ENCODE measurements at places on chromosomes 16 and 17.

- DNase-seq: no peak
Observed at GRCh38 chr16:53168744-53169143, 114.0 kb downstream of the CHD9 start.

DNA sequence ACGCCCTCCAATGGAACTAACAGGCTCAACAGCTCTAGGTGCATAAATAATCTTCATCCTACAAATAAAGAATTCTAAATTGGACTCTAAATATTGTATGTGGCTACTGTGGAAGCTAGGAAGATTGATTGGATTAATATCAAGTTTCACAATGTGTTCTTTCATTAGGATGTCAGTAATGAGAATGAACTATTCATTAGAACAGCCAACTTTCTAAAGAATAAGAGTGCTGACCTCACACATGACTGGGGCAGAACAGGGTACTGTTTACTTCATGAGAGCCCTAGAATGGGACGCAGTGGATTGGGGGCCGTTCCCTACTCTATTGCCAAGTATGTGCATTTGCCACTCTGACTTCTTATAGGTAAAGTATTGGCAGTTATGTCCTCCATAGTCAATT is 528.2 kb upstream of the RBFOX1 start:
- no peak for DNase-seq

DNA sequence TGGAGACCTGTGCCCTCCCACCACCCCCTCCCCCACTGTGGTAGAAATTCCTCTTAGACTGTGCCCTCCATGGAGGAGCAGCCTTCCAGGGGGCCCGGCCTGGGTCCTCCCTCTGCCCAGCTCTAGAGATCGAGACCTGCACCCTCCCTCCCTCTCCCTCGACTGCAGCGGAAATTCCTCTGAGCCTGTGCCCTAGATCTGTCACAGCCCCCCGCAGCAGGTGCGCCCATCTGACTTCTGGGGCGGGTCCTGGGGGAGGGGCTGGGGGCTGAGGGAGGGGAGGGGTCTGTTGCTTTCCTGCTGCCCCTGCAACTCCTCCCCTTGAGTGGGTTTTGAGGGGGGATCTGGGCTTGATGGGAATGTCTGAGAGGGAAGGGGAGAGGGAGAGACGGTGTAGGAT is 177.8 kb upstream of the GSE1 start:
- DNase-seq: no peak

DNA sequence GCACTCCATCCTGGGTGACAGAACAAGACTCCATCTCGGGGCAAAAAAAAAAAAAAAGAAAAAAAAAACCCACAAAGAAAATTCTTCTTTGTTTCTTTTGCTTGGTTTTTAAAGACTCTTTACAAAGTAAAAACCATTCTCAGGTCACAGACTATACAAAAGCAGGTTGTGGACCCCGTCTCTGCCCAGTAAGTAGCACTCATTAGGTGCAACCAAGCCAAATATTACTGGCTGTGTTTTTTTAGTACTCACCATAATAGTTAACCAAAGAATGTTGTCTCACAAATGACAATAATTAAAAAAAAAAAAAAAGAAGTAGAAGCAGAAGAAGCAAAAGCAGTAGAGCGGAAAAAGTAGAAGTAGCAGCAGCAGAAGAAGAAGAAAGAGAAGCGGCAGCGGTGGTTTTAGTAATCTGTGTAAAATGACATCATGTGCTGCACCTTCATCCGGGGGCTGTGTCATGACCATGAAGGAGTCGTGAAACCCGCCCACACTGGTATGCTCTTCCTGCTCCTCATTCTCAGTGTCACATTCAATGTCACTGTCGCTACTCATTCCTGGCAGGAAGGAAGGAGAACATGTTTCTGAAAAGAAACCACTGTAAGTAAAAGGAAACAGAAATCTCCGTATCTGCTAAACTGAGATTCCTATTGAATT is 105.4 kb downstream of the TRIM37 start:
- DNase-seq: peak; percentile 78

GRCh38 chr16:20628213-20628612 is 52.0 kb upstream of the ACSM2B start:
- no peak for DNase-seq

GRCh38 chr17:41527063-41528023 is 765 bp downstream of the KRT19 start:
- no peak for DNase-seq

DNA sequence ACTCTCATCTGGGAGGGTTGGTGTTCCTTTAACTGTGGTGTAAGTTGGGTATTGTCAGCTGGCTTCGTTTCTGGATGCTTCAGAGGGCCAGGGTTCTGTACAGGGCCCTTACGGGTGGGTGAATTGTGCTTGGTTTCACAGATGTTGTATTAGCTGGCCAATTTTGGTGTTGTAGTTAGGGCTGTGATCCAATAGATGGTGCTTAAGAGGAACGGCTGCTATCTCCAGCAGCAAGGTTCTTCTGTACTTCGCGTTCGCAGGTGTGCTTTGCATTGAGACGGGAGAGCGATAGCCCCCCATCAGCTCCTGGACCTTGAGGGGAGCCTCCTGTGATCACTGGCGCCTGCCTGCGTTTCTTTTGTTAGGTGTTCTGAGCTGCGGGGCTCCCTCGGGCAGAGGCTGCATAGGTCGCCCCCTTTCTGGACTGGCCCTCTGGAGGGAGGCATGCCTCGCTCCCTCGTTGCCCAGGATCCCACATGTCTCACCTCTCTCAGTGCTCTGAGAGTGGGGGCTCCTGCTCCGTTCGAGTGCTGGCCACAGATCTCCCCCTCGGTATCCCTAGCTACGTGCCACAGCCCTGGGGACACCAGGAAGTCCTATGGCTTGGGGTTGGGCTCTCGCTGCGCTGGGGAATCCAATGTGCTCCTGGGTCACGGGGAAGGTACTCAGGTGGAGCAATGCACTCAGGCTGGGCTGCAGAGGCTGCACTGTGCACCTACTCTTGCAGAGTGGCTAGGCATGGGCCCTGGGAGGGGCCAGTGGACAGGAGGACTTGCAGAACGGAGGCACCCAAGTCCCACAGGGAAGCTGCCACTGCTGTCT is 837 bp upstream of the PRDM7 start:
- peak; percentile 30 for DNase-seq

DNA sequence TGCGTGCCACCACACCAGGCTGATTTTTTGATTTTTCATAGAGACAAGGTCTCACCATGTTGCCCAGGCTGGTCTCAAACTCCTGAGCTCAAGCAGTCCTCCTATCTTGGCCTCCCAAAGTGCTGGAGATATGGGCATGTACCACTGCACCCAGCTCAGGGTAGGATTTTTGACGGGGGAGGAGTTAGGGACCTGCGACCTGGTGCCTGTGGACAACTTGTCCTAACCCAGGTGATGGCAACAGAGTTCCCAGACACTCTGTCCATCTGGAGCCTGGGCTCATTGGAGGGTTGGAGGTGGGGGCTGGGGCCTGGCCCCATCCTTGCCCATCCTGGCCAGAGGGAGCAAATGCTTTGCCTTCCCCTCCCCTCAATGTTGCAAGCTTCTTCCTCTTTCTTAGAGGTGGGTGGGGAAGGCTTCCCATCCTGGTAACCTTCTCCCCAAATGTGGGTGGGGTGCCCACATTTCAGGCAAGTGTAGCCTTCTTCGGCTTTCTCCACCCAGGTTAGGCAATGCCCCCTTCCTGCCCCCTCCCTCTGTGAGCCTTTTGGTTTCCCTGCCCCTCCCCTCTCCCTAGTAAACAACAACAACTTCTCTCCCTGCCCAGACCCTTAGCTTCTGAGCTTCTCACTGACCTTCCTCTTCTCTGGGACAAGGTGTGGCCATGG is 24.9 kb downstream of the RARA start:
- no peak for DNase-seq

- peak; percentile 54 for DNase-seq
Observed at GRCh38 chr17:29760279-29761039, 137.7 kb upstream of the CORO6 start.

GRCh38 chr17:78734793-78735641 is 47.1 kb downstream of the CYTH1 start:
- no peak for DNase-seq

DNA sequence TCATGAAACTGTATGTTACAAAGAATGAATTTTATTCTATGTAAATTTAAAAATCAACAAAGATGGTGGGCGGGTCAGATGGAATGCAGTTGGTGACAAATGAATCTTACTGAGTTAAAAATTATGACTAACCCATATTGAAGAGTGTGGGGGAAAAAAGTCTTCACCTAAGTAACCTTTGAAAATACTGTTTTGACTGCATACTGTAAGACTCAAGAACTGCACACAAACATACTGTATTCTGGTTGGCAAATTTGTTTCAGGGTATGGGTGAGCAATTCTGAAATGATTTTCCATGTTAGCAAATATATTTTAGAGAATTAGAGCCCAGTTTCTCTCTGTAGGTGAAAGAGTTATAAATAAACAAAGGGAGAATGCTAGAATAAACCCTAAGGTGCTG is 153.7 kb upstream of the KCNJ18 start:
- no peak for DNase-seq

GRCh38 chr17:57957886-57958285 is 2.7 kb upstream of the CUEDC1 start:
- no peak for DNase-seq

DNA sequence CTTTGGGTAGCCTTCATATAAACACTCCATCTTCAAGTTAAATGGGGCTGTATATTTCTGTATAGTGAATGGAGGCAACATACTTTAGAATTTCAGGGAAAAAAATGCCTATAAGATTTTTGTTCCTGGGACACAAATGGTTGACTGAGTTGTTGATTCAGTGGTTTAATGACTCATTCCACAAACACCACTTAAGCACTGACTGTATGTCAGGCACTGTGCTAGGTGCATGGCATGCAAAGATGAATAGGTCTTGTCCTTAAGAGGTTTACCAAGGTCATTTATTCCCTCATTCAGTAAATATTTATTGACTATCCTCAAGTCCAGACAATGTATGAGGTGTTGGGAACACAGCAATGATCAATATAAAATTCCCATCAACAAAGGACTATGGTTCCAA is 417.1 kb downstream of the CA10 start:
- no peak for DNase-seq

DNA sequence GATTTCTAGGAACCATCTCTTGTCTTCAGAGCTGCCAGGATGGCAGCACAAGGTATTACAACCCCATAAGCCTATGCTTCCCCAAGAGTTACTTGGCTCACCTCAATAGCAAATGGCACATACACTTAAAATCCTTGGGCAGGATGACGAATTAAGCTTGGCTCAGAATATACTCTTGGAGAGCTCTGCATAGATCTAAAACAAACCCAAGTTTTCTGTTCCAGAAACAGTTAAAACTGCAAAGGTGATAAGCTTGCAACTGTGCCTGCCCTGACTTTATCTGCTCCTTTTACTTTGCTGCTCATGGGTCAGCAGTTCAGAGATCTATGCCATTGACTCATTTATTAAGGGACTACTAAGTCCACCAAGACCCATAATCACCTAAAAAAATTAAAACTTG is 26.1 kb downstream of the XPO6 start:
- no peak for DNase-seq

- DNase-seq: no peak
Observed at GRCh38 chr17:6903326-6903900, 71.9 kb upstream of the TEKT1 start.

DNA sequence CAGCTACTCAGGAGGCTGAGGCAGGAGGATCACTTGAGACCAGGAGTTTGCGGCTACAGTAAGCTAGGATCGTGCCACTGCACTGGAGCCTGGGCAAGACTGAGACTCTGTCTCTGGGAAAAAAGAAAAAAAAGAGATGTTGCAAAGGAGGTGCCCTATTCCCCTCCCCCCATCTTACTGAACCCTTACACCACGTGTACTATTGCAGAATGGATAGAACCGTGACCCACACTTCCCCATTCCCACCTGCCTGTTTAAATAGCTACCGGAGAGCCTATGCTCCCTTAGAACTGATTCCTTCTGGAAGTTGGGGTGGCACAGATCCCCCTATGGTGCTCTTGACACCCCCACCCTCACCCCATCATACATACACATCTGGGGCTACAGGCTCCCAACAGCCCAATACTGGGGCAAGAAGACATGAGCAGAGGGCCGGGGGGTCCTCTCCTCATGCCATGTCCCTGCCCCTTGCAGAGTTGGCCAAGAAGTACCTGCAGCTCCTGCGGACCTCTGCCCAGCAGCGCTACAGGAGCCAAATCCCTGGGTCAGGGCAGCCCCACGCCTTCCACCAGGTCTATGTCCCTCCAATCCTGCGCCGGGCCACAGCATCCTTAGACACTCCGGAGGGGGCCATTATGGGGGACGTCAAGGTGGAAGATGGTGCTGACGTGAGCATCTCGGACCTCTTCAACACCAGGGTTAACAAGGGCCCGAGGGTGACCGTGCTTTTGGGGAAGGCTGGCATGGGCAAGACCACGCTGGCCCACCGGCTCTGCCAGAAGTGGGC is 35.7 kb downstream of the NLRC5 start:
- no peak for DNase-seq

GRCh38 chr17:72056727-72057290 is 64.0 kb upstream of the SOX9 start:
- no peak for DNase-seq

DNA sequence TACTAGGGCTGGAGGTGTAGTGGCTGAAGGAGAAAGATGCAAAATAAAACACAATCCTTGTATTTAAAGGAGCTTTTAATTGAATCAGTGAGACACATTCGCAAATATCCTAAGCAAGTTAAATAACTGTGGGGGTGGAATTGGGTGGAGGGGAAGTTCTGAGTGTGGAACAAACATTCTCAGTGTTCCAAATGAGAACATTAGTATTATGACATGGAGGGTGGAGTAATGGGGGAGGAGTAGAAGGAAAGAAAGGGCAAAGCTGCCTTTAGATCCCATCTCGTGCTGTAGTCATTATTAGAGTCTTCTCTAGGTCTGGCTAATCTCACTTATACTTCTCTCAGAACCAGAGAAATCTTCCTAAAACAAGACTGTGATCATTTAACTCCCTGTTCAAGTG is 169.7 kb downstream of the ANKFN1 start:
- no peak for DNase-seq

- no peak for DNase-seq
Observed at GRCh38 chr17:49021095-49021767, 24.0 kb downstream of the IGF2BP1 start.

GRCh38 chr16:72635104-72635503 is 412.8 kb downstream of the ZFHX3 start:
- no peak for DNase-seq

DNA sequence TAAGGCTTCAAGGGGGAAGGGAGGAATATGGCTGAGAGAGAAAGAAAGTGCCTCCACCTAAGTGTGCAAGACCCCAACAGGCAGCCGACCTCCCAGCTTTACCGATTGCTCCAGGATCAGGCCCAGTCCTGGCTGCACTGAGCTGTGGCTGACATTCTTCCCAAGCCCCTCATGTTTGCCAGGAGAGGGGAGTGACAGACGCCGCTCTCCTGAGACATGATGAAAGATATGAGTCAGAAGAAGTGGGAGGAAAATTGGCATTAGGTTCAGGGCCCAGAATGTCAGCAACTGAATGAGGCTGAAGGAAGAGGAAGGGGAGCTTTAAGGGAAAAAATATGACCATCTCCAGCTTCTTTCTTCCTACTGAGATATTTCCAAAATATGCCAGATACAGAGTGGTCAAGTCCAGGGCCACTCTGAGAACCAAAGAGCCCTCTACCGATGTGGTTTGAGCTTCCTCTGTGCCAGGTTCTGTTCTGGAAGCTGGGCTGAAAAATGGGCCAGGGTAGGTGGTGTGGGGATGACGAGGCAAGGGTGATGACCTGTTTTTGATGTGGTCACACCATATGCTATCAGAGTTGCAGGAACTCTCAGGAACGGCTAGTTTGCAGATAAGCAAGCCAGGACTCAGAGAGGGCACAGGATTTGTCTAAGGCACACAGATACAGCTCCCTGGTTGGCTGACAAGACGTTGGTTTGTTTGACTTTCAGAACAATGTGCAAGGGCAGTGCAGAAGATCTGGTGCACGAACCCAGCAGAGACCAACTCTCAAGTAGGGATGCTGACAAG is 176.7 kb downstream of the SOX9 start:
- DNase-seq: no peak
